ENCODE measurements at places on chromosomes 4 and X.

- peak; percentile 79 for DNase-seq
Measured at GRCh38 chr4:155787113-155787710, 28.4 kb downstream of the GUCY1B1 start.

DNA sequence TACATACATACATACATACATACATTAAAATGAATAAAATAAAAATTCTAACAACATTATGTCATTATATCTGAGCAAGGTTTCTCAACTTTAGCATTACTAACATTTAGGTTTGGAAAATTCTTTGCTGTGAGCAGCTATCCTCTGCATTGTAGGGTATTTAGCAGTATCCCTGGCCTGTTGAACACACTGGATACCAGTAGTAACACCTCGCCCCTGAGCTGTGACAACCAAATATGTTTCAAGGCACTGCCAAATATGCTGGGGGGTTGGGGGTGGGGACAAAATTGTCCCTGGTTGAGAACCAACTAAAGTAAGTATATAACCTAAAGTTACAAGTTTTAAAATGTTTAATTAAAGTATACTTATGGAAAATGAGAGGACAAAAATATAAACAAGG lies 860.9 kb upstream of the FTHL17 start:
- DNase-seq: no peak

- peak; percentile 28 for DNase-seq
Measured at GRCh38 chr4:116055857-116056827, 942.7 kb upstream of the NDST4 start.

GRCh38 chrX:53188763-53189162 lies 36.2 kb downstream of the KDM5C start:
- DNase-seq: no peak

DNA sequence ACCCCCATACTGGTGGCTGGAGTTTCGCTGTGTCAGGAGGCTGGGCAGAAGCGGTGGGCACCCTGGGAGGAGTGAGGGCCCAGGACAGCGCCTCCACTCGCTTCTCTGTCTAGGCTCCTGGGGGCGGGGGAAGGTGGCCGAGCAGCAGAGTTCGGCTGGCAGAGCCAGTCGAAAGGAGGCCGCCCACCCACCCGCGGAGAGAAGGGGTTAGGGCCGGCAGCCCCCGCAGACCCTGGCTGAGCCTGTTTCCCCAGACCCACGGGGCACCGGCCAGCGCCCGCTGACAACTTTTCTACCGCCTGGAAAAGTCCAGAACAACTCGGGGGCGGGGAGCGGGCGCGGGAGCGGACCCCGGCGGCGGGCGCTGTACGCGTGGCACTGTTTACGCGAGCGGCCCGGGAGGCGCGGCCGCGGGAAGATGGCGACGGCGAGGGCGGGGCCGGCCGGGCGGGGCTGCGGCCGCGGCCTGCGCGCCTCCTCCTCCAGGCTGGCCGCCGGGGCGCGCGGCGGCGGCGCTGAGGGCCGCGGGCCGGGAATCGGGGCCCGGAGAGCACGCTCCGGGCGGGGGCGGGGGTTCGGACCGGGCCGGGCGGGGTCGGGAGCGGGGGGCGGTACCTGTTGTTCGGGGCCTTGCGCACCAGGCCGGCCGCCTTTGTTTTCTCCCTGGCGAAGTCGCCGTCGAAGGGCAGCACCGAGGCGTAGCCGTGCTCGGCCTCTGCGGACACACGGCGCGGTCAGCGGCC lies 628 bp downstream of the MXD4 start:
- peak; percentile 17 for DNase-seq

GRCh38 chr4:37935026-37935425 lies 25.2 kb upstream of the PTTG2 start:
- no peak for DNase-seq

DNA sequence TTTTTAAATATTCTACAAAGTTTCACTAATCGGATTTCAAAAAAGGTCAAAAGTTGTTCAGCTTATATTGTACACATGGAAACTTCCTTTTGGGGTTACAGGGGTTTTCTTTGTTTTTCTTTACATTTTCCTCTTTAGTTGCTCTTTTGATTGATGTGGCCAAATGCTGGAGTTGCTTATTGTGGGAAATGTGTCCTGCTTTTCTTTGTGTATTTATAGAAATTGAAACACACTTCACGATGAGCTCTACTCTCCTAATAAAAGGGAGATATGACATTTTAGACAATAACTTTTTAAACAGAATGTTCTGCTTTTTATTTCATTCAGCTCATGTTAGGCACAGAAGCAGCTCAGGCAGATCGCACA lies 50.7 kb upstream of the SPRY1 start:
- no peak for DNase-seq

DNA sequence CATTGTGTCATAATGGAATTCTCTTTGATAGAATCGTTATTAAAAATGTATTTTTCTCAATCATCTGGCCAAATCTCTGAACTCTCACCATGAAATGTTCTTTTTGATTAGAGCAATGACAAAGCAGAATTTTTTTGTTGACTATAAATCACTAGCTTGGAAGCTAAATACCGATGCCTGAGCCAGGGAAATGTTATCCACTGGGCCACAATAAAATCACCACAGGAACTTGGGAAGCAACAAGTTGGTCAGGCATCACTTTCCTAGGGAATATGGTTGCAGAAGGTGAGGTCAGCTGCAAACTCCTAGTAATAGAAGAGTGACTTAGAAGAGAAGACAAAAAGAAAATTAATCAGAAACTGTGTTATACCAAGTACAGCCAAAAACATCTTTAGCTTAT lies 60.6 kb upstream of the CFAP47 start:
- no peak for DNase-seq

DNA sequence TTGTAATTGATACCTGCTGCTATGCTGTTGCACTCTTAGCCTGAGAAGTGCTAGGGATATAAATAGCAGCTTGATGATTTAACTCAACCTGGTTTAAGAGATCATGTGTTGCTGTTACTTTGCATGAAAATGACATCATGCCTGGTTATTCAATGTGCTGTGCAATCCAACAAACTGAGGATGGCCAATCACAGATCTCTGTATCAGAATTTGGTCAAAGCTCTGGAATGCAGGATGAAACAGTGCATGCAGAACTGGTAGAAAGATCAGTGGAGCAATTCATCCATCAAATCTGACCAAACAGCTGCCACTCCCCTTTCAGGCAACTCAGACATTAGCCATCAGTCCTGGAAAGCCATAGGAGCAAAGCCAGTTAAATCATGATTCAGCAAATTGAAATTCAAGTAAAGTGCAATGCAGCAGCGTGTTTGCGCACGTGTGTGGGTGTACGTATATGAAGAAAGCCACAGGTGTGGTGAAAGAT lies 160.3 kb upstream of the RASGEF1B start:
- DNase-seq: no peak

GRCh38 chrX:41108007-41108406 lies 22.8 kb downstream of the USP9X start:
- no peak for DNase-seq

DNA sequence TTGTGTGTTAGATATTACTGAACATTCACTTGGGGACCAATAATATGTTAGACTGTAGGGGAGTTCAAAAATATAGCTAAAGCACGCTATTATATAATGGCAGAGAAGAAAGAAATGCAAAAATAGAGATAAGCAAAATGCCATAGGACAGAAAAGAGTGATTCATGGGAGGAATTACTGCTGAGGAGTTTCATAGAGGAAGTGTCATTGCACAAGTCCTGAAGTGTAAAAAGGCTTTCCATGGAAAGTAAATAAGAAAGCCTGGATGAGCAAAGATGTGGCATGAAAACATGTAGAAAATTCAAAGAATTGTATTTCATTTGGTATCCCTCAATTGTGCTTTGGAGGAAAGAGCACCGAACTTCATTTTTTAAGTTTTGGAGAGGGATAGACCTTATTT lies 14.5 kb downstream of the HMGB2 start:
- DNase-seq: peak; percentile 15

GRCh38 chr4:176675810-176676209 lies 116.9 kb downstream of the VEGFC start:
- DNase-seq: no peak

DNA sequence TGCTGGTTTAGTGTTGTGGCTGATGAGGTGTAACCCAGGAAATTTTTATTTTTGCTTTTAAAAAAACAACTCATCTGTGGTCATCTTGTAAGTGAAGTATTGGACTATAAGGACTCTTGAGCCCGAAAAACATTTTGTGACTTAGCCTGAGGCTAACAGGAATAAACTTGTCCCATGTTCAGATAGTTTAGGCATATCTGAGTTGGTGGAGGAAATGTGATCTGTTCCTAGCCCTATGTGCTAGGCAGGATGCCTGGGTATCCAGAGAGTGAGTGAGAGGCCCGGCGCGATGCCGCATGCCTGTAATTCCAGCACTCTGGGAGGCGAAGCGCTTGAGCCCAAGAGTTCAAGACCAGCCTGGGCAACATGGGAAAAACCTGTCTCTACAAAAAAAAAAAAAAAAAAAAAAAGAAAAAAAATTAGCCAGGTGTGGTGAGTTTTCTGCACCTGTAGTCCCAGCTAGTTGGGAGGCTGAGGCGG lies 3.7 kb downstream of the SMS start:
- DNase-seq: no peak

- DNase-seq: no peak
Measured at GRCh38 chrX:131289527-131289926, 421 bp upstream of the IGSF1 start.

- no peak for DNase-seq
Measured at GRCh38 chrX:120750381-120750780, 120.5 kb upstream of the C1GALT1C1 start.

- no peak for DNase-seq
Measured at GRCh38 chr4:138034871-138035270, 207.3 kb downstream of the SLC7A11 start.

DNA sequence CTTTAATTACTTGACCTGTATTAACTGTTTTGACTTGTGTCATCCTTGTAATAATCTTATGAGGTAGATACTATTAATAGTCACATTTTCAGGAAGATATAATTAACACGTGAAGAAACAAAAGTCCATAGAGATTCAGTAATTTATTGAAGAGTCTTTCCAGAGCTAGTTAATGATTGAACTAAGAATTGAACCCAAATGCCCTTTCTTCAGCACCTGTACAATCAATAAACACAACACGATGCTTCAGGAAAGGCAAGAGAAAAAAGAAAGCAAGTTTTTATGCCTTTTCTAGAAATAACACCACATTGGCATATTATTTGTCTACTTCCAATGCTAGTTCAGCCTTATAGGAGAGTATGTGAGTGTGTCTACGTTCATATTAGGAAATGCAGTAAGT lies 399.6 kb downstream of the NAF1 start:
- DNase-seq: no peak

- DNase-seq: no peak
Measured at GRCh38 chrX:153410373-153410772, 899 bp upstream of the ZFP92 start.

GRCh38 chr4:110520886-110521285 lies 44.9 kb downstream of the ENPEP start:
- DNase-seq: no peak

DNA sequence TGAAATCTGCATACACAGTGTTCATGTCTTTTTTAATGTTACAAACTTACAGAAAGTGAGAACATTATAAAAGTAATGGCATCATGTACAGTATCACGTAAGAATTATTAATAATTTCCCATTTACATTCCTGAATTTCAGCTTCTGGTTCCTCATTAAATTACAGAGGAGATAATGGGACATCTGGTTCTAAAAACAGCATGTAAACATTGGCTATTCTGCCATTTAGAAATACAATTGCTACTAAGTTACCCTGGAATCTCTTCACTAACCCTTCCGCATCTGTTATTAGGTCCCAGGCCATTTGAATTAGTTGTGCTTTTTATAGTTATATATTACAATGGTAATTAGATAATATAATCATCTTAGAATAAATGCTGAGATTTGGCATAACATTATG lies 505.1 kb downstream of the FSTL5 start:
- DNase-seq: no peak

DNA sequence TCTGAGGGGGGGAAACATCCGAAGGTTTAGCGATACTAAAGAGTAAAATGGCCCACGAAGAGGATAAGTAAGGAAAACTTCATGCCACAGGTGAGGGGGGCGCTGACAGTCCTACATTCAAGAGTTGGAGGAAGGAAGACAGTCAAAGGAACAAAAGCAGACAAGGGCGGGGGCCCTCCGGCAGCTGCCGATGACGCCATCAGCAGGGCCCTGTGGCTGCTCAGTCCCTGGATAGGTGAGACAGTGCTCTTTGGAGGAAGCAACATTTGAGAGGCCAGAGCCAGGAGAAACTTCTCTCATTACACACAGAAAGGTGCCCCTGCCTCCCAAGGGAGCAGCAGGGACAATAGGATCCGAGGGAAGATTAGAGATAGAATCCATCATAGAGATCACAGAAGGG lies 41.5 kb downstream of the RAB40AL start:
- no peak for DNase-seq

DNA sequence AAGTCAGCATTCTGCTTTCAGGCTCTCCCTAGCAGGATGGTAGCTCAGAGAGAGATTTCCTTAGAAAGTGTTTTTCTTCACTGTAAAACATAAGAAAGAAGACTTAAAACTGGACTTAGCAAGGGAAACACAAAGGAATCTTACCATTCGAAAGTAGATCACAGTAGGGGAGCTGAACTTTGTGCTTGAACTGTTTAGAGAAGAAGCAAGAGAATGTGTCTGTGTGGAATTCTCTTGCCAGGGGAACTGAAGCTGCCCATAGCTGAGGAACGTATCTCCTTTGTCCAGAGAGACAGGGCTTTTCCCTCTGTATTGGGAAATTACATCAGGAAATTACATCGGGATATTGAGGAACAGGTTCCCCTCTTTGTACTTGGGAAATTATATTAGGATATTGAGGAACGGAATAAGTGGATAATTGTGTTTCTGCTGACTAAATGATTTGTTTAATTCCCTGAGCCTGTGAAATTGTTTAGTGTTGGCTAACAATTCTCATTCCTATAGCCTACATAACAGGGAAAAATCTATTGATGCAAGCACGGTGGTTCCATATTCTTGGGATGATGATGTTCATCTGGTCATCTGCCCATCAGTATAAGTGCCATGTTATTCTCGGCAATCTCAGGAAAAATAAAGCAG lies 21.2 kb downstream of the SRD5A3 start:
- DNase-seq: no peak

GRCh38 chr4:54526560-54526959 lies 131.2 kb upstream of the KIT start:
- DNase-seq: no peak

DNA sequence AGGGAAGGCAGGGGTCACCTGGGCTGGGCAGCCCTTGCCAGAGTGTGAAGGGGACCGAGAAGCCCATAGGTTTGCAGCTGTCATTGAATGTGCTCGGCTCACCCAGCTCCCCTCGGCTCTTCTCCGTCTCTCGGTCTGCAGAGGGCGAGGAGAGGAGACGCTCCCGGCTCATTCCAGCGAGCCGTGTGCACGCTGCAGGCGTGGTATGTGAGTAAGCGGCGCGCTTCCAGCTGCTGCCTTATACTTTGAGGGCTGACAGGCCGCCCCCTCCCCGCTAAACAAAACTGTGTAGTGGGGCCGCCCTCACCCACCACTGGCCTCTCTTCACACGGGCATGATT lies 23.0 kb upstream of the BCORL1 start:
- DNase-seq: no peak

GRCh38 chr4:99572527-99573240 lies 1.9 kb upstream of the MTTP start:
- no peak for DNase-seq

- no peak for DNase-seq
Measured at GRCh38 chr4:164481306-164482091, 272.4 kb upstream of the SMIM31 start.
